Thymus (tissue), 14 donors: ENCODE measurements at places on chromosomes 1 and 21. TPM values are rescaled to one million over a fixed set of nuclear protein-coding genes. Genes with fewer than 3 reads are reported as not detected.
A peak's percentile ranks its signal among the peaks of the same experiment; 100 is the strongest.

DNA sequence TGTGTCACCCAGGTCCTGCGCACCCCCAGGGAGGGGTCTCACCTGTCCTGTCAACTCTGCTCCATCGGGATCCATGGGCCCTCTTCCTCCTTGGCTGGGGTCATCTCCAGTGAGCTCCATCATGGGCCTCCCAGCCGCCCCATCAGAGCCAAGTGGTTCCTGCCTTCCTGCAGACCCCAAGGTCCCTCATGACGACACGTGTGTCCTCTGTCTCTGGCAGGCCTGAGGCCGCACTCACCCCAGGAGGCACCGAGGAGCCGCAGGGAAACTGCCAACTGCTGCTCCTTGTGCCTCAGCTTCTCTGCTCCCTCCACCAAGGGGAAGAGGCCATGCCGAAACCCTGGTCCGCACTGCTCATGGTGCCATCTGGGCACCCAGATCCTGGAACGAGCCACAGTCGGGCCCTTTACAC, 46.8 kb downstream of the COL18A1 start:
- no peak for DNase-seq
- peaks cover 9% of the 10 kb centered on the region for H3K27me3 ChIP-seq
- no peaks in the 10 kb centered on the region for H3K36me3 ChIP-seq
- no peak overlapping the region for H3K4me3 ChIP-seq
- no peaks in the 10 kb centered on the region for H3K4me1 ChIP-seq
- peak overlapping the region; percentile 9 for H3K27ac ChIP-seq

- H3K27ac ChIP-seq = no peak overlapping the region
- H3K4me3 ChIP-seq = no peak overlapping the region
- no peak for DNase-seq
These were observed 45.5 kb downstream of the PRDM15 start for GRCh38 chr21:41833497-41834115.

GRCh38 chr1:228868731-228869024, 133.4 kb downstream of the RHOU start:
- H3K4me3 ChIP-seq = no peak overlapping the region
- DNase-seq = no peak
- no peak overlapping the region for H3K27ac ChIP-seq
- peaks cover 8% of the 10 kb centered on the region for H3K4me1 ChIP-seq
- no peaks in the 10 kb centered on the region for H3K36me3 ChIP-seq
- H3K27me3 ChIP-seq = no peaks in the 10 kb centered on the region

DNA sequence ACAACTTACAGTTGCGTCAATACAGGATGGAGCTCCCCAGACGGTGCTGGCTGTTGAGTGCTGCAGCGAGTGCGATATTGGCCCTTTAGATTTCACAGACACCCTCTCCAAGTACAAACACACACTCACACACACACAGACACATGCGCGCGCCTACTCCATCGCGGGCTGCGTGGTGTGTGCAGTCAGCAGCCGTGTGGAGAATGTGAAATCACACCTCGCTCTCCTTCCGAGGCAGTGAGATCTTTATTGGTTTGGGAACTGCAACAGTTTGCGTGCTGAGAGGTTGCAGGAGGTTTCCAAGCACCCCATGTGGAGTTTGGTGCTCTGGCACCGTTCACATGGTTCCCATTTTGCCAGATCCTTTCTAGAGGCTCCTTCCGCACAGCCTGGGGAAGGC, 372.2 kb downstream of the RRAGC start:
- DNase-seq = no peak
- no peak overlapping the region for H3K27ac ChIP-seq
- H3K4me3 ChIP-seq = no peak overlapping the region

GRCh38 chr21:42120101-42120902, 49.2 kb downstream of the UMODL1 start:
- peaks cover 8% of the 10 kb centered on the region for H3K27me3 ChIP-seq
- DNase-seq = no peak
- H3K36me3 ChIP-seq = no peaks in the 10 kb centered on the region
- H3K4me3 ChIP-seq = no peak overlapping the region
- H3K27ac ChIP-seq = no peak overlapping the region

- no peak overlapping the region for H3K4me3 ChIP-seq
- H3K4me1 ChIP-seq = peaks cover 16% of the 10 kb centered on the region
- DNase-seq = no peak
- no peak overlapping the region for H3K27ac ChIP-seq
- no peaks in the 10 kb centered on the region for H3K36me3 ChIP-seq
These were observed 10.2 kb downstream of the RPS6KA1 start for GRCh38 chr1:26539722-26540121.

DNA sequence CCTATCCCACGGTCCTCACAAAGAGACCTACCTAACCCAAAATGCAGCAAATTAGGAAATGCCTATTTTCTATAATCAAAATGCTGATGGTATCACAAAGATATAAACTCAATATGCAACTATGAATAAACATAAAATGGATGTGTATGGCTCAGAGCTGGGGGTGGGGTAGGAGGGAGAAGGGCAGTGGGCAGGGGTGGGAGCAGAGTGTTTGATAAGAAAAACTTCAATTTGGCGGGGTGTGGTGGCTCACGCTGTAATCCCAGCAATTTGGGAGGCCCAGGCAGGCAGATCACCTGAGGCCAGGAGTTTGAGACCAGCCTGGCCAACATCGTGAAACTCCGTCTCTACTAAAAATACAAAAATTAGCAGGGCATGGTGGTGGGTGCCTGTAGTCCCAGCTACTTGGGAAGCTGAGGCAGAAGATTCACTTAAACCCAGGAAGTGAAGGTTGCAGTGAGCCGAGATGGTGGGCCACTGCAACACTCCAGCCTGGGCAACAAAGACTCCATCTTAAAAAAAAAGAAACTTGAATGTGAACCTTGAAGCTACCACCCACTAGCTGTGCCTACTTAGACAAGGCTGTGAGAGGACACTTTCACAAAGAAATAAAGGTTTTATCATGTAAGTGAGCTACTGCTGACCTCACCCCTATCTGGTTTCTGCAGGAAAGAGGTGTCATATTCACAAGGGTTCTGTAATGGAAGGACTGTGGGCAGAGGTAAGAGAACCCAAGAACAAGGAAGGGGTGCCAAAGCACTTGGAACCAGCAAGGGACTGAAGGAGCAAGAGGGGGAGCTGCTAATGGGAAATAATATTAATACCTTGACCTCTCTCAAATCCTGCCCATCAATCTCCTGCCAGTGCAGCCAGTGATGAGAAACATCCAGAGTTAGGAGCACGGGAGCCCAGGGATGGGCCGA, 53.0 kb downstream of the HLCS start:
- no peaks in the 10 kb centered on the region for H3K36me3 ChIP-seq
- H3K4me3 ChIP-seq = no peak overlapping the region
- no peak for DNase-seq
- no peaks in the 10 kb centered on the region for H3K27me3 ChIP-seq

DNA sequence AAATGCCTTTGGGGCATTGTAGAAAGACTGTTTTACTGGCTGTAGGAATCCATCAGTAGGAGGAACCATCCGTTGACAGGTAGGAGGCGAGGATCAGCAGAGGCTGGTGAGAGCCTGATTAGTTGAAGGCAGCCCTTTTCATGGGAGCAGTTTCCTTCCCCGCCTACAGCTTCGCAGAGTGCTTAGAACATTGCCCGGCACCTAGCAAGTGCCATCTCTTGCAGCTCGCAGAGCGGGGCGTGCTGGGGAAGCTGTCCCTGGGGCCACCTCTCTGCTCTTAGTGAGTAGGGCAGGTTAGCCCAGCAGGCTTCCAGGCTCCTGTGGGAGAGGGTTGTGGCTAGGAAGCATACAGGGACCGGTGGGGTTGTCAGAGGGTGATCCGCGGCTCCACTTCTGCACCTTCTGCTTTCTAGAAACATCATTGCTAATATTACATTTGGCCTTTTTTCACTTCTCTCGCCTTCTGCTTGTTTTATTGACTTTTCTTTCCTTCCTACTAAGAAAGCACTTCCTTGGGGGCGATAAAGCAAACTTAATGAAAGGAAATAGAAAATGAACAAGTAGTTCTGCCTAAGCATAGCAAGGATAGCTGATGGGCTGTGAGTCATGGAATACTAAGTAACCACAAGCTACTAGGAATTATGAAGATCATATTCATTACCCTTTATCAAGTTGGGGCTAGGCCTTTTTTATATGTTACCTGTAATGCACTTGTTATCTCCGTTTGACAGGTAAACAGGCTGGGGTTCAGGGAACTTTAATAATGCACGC, 176.7 kb downstream of the GALNT2 start:
- H3K4me1 ChIP-seq = peaks cover 52% of the 10 kb centered on the region
- no peak overlapping the region for H3K4me3 ChIP-seq
- peaks cover 92% of the 10 kb centered on the region for H3K36me3 ChIP-seq
- H3K27me3 ChIP-seq = no peaks in the 10 kb centered on the region
- H3K27ac ChIP-seq = no peak overlapping the region

DNA sequence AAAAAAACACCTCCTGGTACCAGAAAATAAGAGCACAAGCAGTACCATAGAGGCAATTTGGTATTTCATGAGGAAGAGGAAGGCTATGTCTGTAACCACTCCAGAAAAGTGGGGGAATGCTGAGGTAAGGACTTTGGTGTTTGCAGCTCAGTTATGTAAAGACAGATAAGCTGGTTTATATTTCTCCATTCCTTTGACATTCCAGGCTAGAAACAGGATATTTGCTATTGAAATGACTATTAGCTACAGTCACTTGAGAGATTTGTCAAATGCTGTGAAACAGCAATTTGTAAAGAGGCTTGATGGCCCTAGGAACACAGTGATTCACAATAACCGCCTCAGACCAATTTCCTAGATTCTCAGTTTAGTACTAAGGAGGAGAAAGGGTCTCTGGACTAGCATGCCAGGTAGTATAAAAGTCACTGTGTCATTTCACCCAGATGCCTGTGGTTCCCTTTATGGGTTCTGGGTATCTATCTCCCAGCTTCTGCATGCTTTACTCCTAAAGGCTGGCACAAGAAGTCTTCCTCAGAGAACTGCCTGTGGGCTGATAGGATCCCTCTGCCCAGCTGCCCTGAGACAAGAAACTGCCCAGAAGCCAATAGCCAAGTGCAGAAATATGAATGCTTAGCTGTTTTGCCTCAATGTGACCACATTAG, 80.5 kb downstream of the VCAM1 start:
- no peaks in the 10 kb centered on the region for H3K27me3 ChIP-seq
- no peak overlapping the region for H3K27ac ChIP-seq
- no peaks in the 10 kb centered on the region for H3K36me3 ChIP-seq

Gene CRNN
- total RNA-seq = 0.05 TPM

Gene C8B
- total RNA-seq = not detected

Gene WNT3A
- total RNA-seq = not detected

Gene PSMB2
- total RNA-seq = 32.8 TPM

Gene CAMSAP2
- 6.5 TPM for total RNA-seq
